ENCODE measurements at places on chromosomes 5 and 9. TPM values are rescaled to one million over a fixed set of nuclear protein-coding genes. Genes with fewer than 3 reads are reported as not detected.

SPATA31E1 gene
- not detected for total RNA-seq

IFNA13 gene
- not detected for total RNA-seq

TAS2R1 gene
- not detected for total RNA-seq

OGN gene
- total RNA-seq, result not detected

SLCO6A1 gene
- total RNA-seq, result not detected

PIP5KL1 gene
- total RNA-seq, result 1.5 TPM

LTC4S gene
- total RNA-seq, result 6.3 TPM

GDNF gene
- total RNA-seq, result not detected

GRCh38 chr5:174511714-174512253, 212.6 kb upstream of the MSX2 start:
- DNase-seq, result no peak

- DNase-seq, result no peak
Observed at GRCh38 chr9:71755869-71756268, 12.4 kb downstream of the CEMIP2 start.

GRCh38 chr5:142689081-142689480, 3.2 kb upstream of the FGF1 start:
- no peak for DNase-seq

DNA sequence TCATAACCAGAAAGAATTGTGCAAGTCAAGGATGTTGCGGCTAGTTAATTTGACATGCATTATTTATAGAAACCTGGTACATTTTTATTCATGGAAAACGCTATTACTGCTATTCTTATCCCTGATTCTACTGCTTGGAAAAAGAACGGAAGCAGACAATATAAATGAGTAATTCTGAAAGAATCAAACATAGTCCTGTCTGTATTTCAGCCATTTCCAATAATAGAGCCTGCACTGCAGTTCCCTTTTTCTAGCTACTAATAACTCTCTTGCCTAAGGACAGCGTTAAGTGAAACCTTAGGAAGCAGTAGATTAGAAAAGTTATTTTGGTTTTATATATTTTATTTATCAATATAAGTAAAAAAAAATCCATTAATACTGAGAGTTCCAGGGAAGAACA, 414.9 kb downstream of the CYLC2 start:
- DNase-seq, result no peak

- no peak for DNase-seq
Observed at GRCh38 chr5:31270396-31270795, 76.9 kb downstream of the CDH6 start.

DNA sequence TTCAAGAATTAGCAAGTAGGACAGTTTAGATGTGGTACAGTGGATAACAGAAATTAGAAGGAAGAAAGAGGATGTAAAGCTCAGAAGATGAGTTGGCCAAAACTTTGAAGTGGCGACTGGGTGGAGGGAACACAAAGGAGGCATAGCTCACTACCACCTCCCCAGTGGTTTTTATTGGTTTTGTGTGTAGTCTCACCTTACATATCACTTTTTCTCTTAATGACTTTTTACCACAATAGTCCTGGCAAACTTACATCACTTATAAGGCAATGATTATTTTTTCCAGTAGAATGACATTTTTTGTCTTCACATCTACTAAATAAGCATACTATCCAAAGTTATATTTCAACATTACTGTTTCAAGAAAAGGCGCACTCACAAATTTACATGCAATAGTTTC, 49.2 kb upstream of the FBN2 start:
- no peak for DNase-seq

GRCh38 chr9:33472171-33472880, 1.4 kb downstream of the NOL6 start:
- no peak for DNase-seq

DNA sequence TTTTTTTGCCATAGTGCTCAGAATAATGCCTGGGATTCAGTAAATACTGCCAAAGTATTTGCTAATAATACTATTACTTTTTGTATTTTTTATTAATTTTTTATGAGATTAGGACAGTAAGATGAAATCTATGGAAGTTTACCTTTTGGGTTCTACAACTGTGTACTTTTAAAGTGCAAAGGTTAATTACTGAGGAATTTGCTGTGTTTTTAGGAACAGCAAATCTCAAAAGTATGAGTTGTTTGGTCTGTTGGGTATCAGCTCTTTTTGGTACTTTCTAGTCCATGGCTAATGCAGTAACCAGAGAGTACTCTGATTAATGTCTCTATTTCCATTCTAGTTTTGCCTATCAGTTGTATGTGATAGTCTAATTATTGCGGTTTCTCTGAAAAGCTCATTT, 5.1 kb downstream of the HSPA4 start:
- no peak for DNase-seq

GRCh38 chr9:124558777-124559470, 51.7 kb upstream of the NR5A1 start:
- no peak for DNase-seq

DNA sequence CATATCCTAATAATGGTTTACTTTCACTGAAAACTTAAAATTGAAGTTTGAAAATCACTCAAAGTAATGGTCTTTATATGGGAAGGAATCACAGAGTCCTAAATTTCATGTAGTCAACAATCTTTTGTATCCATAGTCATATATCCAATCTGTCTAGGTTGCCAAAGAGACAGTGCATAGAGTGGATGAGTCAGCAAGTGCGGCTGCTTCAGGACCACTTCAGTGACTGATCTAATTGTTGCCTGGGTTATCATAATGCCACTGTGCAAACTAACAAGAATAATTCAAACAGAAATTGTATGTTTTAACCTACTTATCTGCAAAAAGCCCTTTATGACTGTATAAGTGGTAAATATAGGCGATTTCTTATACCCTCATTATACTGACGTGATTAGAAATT, 211.3 kb upstream of the PRR16 start:
- DNase-seq, result no peak

DNA sequence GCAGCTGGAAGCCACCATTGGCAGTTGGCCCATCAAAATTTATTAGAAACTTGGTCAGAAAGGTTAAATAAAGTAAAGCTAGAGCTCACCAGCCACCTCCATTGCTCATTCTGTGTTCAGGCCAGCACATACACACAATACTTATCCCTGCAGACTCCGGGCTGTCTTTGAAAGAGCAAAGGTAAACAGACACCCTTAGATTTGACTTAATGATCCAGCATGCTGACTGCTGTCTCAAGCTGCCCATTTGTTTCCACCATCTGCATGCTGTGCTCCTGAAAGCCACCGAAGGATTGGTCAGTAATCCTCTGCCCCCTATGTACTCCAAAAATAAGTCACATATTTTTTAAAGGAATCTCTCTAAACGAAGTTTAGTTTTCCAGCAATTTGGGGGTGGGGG, 1059.8 kb upstream of the DMAC1 start:
- no peak for DNase-seq

All from activated naive CD8-positive, alpha-beta T cell treated with anti-CD3 and anti-CD28 coated beads, Interleukin-2, amount 10 ng/mL, durations not matched to agents 7 days and 5 days (primary cell).